ENCODE measurements at places on chromosomes 11 and 22. TPM values are rescaled to one million over a fixed set of nuclear protein-coding genes. Genes with fewer than 3 reads are reported as not detected.

DNA sequence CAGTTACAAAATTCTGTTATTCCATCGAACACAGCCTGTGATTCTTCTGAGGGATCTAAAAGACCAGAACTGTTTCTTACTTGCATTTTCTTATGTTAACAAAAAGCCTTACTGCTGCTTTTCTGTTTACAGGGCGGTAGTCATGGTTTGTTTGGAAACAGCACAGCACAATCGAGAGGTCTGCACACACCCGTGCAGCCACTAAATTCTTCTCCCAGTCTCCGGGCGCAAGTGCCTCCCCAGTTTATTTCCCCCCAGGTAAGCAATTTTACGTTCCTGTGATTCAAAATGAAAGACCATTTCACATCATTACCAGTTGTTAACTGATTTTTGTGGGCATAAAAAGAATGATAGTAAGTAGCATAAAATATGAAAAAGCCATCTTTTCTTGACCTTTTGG, 60.8 kb upstream of the ADSL start:
- no peak for DNase-seq

DNA sequence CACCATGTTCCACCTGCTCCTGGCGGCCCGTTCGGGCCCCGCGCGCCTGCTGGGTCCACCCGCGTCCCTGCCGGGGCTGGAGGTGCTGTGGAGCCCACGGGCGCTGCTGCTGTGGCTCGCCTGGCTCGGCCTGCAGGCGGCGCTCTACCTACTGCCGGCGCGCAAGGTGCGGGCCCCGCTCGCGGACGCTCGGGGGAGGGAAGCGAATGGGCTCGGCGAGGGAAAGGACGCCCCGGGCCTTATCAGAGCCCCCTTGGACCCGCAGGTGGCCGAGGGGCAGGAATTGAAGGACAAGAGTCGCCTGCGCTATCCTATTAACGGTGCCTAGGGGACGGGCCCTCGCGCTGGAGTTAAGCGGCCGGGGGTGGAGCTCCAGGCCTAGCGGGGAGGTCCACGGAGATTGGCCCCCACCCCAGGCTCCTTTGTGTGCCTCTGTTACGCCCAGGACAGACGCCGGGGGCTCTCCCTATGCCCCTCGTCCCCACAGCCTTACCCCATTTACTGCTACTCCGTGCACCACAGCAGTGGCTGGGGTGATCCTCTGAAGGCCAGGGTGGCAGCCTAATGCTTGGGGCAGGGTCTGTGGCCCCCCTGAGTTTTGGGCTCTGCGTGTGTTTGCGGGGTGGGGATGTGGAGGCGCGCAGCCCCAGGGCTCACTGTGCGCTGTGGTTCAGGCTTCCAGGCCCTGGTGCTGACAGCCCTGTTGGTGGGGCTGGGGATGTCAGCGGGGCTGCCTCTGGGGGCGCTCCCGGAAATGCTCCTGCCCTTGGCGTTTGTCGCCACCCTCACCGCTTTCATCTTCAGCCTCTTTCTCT, 1.1 kb downstream of the TM7SF2 start:
- DNase-seq, result no peak

DNA sequence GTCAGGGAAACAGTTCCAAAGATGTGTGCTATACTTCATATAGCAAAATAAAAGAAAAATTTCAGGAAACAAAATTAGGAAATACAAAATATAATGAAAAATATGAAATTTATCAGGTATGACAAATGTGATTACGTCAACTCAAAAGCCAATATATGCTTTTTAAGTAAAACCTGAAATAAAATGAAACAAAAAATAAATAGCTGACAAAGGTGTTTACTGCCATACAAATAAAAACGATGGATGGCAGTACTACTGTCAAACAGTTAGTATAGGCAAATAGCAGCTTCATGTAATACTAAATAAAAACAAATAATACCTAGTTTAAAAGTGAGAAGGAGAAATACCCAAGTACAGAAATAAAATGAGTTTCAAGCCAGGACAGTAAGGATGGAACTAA, 13.7 kb downstream of the CEP57 start:
- DNase-seq, result no peak

DNA sequence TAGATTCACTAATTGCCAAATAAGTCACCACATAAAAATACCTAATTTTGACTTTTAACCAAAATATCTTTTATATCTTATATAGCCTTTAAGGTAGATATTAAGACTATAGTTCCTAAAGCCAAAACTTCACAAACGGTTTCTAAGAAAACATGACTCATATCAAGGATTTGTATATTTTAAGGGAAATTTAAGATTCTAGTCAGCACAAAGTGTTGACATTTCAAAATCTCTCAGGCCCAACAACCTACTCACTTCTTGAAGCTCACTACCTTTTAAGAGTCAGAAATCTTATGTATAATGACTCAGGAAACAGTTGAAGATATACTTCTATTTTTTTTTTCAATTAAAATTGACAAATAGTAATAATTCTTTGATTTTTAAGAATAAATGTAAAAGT, 221.9 kb downstream of the SBF2 start:
- no peak for DNase-seq

DNA sequence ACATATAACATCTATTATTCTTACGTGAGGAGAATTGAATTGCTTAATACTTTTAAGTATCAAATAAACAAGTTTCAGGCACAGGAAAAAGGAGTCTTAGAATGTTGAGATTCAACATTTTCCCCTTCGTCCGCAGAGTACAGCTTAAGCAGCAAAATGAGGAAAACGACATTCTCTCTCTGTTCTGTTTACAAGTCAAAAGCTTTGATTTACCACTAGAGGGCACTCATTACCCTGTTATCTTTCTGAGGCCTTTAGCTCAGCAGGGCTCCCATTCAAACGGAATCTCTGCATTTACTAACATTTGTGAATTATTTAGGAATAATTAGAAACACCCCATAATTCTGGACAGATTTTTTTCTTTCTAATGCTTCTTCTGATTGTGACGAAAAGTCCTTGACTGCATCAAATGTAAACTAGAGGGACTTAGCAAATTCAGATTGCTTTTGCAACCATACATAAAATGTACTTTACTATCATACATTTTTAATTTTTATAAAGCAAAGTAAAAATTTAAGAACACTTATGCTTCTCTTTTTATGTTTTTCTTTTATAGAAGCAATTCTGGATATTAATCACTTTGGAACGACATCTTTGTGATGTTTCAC, 75.0 kb downstream of the JRKL start:
- peak; percentile 68 for DNase-seq

DNA sequence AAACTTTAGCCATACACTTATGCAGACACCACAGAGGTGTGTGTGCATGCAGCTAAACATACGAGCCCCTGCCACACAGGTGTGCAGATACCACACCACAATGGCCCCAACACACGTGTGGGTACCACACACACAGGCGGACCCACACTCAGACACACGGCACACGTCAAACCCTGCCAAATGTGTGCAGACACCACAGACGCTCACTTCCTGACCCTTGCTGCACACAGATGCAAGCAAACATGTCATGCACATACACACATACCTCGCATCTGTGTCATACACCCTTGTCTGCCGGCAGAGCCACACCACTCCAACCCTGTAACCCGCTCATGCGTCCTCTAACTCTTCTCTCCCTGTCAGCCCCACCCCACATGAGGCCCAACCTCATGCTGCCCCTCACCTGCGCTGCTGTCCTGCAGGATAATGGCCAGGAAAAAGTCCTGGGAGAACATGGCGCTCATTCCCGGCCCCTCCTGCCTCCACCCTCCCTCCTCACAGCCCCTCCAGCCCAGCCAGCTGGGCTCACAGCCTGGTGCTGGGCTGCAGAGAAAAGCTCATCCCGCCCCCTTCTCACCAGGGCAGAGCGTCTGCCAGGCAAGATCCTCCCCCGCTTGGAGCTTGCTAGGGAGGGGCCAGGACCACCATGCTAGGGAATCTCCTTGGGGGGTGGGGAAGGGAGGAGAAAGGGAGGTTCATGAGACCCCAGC, 14.2 kb downstream of the SMPD1 start:
- no peak for DNase-seq

DNA sequence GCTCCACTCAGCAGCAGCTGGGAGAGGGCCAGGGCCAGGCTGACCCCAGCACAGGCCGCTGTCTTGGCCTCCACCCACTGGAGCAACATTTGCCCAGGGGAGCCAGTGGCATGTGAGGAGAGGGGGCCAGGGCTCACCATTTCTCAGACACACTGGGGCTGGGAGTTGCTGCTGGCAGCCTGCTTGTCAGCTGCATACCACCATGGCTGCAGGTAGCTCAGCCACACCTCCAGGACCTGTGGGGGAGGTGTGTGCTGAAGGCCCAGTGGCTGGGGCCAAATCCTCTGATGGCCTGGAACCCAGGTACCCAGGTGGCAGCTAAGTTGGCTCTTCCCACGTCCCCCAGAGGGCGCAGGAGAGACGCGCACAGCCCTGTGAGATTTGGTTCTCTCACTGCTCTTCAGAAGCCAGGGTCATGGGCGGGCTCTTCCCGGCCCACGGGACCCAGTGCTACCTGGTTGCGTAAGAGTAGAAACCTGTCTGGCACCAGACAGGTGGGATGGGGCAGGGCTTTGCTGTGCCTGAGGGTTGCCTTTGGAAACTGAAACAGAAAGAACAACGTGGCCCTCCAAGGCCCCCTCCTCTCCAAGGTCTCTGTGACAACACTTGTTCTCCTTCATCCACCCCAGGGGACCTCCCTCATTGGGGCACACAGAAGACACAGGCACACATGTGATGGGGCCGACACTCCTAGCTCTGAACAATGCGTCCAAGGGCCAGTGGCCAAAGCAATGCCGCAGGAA, 98.8 kb downstream of the MED15 start:
- DNase-seq, result no peak

- DNase-seq, result no peak
These were observed 48.5 kb upstream of the PRODH start for GRCh38 chr22:18984564-18984963.

The OR51I1 gene
- not detected for polyA plus RNA-seq
